ENCODE measurements at places on chromosomes 2 and 18.
A peak's percentile ranks its signal among the peaks of the same experiment; 100 is the strongest.

- DNase-seq, result no peak
Observed at GRCh38 chr2:198471291-198471690, 666.9 kb downstream of the PLCL1 start.

GRCh38 chr18:36451454-36452251 lies 154.1 kb downstream of the FHOD3 start:
- no peak for DNase-seq

- DNase-seq, result no peak
Observed at GRCh38 chr2:236194786-236195185, 26.6 kb upstream of the GBX2 start.

- DNase-seq, result peak; percentile 5
Observed at GRCh38 chr2:68196120-68196716, 38.5 kb downstream of the PNO1 start.

- no peak for DNase-seq
Observed at GRCh38 chr2:128145651-128146050, 54.7 kb downstream of the UGGT1 start.

DNA sequence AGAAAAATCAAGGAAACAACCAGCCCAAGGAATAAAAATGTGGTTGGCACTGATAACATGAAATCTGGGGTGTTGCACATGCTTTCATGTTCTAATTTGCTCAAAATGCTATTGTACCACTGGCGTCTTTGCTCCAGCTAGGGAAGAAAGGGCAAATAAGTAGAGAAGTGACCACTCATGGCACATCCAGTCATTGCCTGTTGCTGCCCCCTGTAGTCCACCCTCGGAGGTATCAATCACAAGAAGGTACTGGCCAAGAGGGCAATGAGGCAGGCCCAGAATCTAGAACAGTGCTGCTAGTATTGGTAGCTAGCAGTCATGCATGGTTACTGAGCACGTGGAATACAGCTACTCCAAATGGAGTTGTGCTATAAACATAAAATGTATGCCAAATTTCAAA lies 213.4 kb downstream of the CDCA7 start:
- DNase-seq, result no peak
